Natural killer cell (primary cell): ENCODE measurements at places on chromosomes 13 and 19. TPM values are rescaled to one million over a fixed set of nuclear protein-coding genes. Genes with fewer than 3 reads are reported as not detected.

GRCh38 chr13:112899281-112900225, 69.5 kb upstream of the MCF2L start:
- no peak overlapping the region for H3K4me3 ChIP-seq
- H3K36me3 ChIP-seq, result no peaks in the 10 kb centered on the region
- no peak for DNase-seq
- peaks cover 12% of the 10 kb centered on the region for H3K27me3 ChIP-seq
- H3K4me1 ChIP-seq, result peaks cover 14% of the 10 kb centered on the region

DNA sequence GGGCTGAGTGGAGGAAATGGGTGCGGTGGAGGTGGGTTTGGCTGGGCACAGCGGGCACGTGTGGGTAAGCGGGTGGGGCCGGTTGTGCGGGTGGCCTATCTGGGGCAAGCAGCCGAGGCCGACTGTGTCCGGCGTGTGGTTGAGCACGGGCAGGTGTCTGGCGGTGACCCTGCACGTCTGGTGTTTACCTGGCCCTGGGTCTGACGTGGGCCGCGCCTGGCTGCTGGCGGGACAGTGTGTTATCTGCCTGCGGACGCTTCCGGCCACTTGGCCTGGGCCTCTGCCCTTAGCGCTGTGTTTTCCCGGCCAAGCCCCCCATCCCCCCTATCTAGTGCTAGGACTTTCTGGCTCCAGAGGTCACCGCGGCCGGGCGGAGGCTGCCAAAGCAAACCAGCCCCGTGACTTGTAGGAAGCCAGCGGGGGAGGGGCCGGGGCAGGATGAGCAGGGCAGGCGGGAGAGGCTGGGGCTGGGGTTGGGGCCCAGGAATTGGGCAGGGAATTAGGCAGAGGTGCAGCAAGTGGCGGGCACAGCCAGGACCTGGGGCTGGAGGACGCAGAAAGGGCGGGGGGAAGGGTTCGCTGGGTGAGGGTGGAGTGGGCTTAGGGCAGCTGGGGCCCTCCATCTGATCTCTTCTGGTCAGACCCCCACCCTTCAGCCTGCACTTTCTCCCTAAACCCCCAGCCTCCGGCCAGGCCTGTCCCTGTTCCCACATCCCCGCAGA, 534 bp upstream of the HPN start:
- no peaks in the 10 kb centered on the region for H3K27me3 ChIP-seq
- H3K4me1 ChIP-seq, result peaks cover 49% of the 10 kb centered on the region
- DNase-seq, result peak; percentile 27
- H3K36me3 ChIP-seq, result no peaks in the 10 kb centered on the region
- peak overlapping the region; percentile 38 for H3K27ac ChIP-seq
- H3K4me3 ChIP-seq, result peak overlapping the region; percentile 8

DNA sequence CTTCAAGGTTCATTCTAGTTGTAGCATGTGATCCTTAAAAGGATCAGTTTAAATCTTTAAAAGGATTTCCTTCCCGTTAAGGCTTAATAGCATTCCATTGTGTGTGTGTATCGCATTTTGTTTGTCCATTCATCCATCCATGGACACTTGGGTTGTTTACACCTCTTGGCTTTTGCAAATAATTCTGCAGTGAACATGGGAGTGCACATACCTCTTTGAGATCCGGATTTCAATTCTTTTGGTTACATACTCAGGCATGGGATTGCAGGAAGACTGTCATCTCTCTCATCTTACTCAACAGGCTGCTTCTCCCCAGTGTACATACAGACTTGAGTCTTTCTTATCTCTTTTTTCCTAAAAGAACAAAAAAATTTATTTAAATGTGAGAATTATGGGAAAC, 1.2 kb downstream of the RNF113B start:
- DNase-seq, result no peak
- H3K4me3 ChIP-seq, result no peak overlapping the region

- no peak overlapping the region for H3K4me3 ChIP-seq
- no peak for DNase-seq
- peaks cover 8% of the 10 kb centered on the region for H3K27me3 ChIP-seq
- no peaks in the 10 kb centered on the region for H3K4me1 ChIP-seq
- no peak overlapping the region for H3K27ac ChIP-seq
- H3K36me3 ChIP-seq, result no peaks in the 10 kb centered on the region
Observed at GRCh38 chr13:102567857-102568256, 28.9 kb upstream of the TPP2 start.

AMH gene
- total RNA-seq, result 2.1 TPM

CPB2 gene
- total RNA-seq, result not detected

DNA sequence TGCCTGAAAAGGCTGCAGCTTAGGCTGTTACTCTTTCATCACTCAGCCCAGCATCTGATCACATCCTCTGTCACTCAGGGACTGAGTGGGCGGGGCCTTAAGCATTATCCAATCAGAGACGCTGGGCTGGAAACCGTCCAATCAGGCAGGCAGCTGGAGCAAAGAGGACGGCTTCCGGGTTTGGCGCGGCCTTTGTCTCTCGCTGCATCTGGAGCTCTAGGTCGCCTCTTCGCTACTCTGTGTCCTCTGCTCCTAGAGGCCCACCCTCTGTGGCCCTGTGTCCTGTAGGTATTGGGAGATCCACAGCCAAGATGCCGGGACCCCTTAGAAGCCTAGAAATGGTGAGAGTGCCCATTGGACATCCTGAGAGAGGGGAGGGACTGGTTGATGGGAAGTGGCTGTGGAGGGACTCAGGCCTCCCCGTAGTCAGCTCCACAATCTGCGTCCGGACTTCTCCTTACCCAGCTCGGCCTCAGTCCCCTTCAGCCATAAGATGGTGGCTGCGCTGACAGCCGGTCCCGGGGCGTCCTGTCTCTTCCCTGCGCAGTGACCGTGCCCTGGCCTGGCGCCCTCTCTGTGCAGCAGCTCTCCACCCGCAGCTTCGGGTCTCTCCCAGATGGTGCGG, at the start of gene ZNF486:
Gene ZNF486 (plus strand): TSS at position 195 of the 625 bp plus-strand sequence. CDS start 117 bp downstream, at position 312.
- H3K27me3 ChIP-seq, result no peaks in the 10 kb centered on the region
- H3K36me3 ChIP-seq, result peaks cover 5% of the 10 kb centered on the region
- H3K4me3 ChIP-seq, result peak within 1 kb of the TSS; percentile 52

FAM216B gene
- total RNA-seq, result not detected
